OCI-LY7 (cell line): ENCODE measurements at places on chromosomes 1 and 21. TPM values are rescaled to one million over a fixed set of nuclear protein-coding genes. Genes with fewer than 3 reads are reported as not detected.

SLFNL1 gene
- 0.49 and 0.57 TPM in 2 replicates for total RNA-seq

OR2C3 gene
- total RNA-seq: not detected in 2 replicates

CBR3 gene
- total RNA-seq: not detected in 2 replicates

MARK1 gene
- not detected in 2 replicates for total RNA-seq

SHISA4 gene
- not detected in 2 replicates for total RNA-seq

GBP7 gene
- total RNA-seq: not detected in 2 replicates

SLAMF9 gene
- not detected in 2 replicates for total RNA-seq

TAS1R1 gene
- total RNA-seq: 0.11 TPM in 1 of 2 replicates, not detected in the other

XCL1 gene
- total RNA-seq: not detected in 2 replicates

- DNase-seq: no peak
Observed at GRCh38 chr1:47872886-47873285, 124.3 kb downstream of the TRABD2B start.

DNA sequence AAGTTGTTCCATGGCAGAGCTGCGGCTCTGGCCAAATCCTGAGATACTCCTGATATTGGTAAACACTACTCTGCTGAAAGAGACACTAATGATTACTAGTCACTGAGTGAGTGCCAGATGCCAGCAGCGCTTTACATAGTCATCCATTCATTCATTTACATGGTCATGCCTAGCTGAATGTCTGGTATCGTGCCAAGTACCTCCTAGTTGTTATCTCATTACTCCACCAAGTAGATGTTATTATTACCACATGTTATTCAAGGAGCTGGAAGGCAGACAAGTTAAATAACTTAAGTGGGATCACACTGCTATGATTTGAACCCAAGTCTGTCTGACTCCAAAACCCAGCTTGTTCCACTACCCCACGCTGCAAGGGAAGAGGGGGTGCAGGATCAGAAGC lies 4.7 kb downstream of the OLFML2B start:
- no peak for DNase-seq

DNA sequence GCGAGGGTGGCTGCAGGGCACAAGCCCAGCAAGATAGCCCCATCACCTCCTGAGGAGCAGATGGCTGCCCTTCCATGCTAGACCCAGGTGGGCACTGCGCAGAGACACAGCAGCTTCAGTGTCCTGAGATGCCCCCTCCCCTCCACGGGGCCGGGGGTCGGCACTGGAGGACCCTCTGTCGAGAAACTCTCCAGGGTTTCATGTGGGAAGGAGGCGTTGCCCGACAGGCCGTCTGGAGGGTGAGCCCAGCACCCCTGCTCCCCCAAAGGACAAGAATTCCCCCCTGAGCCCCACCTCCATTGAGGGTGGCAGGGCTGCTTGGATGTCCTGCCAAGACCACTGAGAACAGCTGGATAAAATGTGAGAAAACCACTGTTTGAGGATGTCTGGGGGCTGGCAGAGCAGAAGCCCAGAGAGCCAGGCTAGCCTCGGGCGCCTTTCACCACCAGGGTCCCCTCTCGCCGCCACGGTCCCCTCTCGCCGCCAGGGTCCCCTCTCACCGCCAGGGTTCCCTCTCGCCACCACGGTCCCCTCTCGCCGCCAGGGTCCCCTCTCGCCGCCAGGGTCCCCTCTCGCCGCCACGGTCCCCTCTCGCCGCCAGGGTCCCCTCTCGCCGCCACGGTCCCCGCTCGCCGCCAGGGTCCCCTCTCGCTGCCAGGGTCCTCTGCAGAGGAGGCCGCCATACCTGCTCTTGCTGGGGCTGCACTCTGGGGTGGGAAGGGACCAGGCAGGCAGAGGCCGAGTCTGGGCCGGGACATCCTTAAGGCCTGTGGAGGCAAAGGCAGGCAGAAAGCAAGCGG lies 44.2 kb downstream of the SLC19A1 start:
- no peak for DNase-seq

DNA sequence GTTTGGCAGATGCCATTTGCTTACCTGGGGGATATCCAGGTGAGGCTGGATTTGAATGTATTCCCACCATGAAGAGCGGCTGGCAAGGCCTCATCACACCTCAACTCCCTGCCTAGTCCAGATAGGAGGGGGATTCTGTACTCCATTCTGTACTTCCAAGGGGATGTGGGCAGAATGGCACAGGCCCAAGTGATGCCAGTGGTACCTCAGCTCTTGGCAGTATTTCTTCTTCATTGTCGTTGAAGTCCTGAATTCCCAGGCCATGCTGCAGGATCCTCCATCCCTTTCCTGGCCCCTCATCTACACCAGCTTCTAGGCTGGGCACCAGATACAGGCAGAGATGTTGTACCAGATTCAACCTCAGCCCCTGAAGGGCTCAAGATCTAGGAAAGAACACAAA lies 47.9 kb downstream of the KLHDC7A start:
- DNase-seq: no peak

DNA sequence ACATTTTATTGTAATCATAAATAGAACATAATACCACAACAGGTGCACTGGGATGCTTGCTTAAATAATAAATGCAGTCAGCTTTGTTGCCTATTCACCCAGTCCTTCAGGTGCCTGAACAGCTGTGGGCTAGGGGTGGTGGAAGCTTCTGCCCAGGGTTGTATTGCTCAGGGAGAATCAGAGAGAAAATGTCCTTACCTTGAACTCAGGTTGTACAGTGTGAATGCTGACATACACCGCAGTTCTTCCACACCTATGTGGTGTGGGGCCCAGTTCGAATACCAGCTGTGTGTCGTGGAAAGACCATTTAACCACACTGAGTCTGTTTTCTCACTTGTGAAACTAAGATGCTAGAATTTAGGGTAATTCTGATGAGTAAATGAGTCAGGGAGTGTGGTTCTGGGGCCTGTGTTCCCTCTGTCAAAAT lies 115.7 kb upstream of the ATP1A1 start:
- peak; percentile 97 for DNase-seq

GRCh38 chr1:22600071-22600816 lies 36.2 kb upstream of the C1QA start:
- no peak for DNase-seq

GRCh38 chr1:205950826-205951549 lies 7.7 kb upstream of the SLC26A9 start:
- no peak for DNase-seq

DNA sequence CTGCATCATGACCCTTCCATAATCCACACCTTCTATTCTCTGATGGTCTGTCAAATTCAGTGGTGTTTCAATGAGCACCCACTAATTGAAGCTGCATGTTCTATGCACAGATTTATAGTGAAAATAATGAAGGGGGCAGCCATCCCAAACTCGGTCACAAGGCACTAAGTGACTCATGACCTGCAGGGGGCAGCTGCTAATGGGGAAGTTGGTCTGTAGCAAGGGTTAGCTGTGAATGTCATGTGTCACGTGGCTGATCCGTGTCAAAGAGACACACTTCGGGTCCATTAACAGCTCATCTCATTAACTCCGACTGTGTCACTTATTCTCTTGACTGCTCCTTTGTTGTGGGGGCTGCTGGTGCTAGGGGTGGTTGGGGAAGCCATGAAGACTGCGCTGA lies 306.6 kb downstream of the PCP4 start:
- DNase-seq: no peak

- no peak for DNase-seq
Observed at GRCh38 chr1:190416239-190416638, 61.4 kb downstream of the BRINP3 start.

DNA sequence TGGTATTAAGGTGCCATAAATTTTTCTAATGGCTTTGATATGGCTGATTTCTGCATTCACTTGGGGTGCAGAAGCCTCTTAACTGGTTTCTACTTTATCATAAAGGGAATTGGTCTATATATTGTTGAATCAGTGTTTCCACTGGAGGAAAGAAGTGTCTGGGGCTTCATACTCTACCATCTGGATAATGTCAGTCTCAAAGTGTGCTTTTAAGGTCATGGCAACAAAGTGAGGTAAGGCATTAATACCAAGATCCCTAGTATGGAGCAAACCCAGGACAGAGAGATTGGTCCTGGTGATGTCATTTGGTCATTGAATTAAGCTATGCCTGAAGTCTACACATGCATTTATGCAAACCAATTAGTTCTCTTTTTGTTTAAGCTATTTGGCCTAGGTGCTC lies 309.9 kb downstream of the DUSP10 start:
- DNase-seq: no peak

DNA sequence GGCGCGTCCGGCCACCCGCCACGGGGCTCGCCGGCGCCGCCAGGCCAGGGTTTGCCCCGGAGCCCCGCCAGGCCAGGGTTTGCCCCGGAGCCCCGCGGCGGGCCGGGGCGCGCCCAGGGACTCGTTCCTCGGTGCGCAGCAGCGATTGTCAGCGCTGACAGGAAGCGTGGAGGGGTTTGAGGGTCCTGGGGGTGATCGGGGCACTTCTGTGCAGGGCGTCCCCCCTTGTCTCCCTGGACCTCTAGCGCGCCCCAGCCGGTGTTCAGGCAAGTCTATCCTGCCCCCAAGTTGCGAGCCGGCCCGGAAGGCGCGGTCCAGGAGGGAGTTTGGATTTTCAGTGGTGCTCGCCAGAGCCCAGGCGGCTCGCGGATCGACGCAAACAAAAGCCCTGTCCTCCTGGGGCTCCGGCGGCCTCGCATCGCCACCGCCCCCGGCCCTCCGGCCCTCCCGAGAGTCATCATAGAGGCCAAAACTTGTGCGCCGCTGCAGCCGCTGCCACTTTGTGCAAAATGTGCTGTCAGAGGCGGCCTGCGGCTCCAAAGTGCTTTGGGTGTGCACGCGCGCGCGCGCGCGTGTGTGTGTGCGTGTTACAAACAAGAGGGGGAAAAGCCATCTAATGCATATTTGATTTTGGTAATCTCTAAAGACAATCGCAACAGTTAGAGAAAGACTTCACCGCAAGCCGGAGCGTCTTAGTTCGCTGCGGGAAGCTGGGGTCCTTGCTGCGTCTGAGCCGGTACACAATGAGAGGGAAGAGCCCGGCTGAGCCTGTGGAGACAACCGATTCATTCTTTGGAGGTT lies 1.0 kb downstream of the ROR1 start:
- peak; percentile 22 for DNase-seq

DNA sequence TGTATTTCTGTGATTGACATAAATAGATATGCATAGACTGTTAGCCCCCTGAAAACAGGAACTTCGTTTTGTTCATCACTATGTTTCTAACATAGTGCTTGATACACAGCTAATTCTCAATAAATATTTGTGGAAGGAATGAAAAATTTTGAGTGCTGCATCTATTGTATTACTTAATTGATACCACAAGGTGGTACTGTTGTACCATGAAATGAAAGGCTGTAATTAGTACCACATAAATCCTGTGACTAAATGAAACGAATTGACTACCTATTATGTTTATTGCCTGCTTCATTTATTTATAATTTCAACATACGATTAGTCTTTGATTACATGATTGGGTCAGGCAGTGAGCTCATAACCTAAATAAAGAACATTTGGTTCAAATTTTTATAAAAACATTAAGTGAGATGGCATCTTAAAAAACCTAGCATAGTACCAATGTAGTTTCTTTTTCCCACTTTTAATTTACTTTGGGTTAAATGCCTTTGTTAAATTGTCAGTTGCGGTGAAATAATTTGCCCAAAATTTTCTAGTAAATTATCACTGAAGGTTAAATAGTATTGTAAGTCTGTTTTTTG lies 15.0 kb upstream of the TGFB2 start:
- peak; percentile 45 for DNase-seq

- DNase-seq: no peak
Observed at GRCh38 chr1:56915960-56916359, 49.9 kb downstream of the C8B start.

GRCh38 chr1:116498789-116499628 lies 71.8 kb downstream of the CD58 start:
- peak; percentile 72 for DNase-seq

- no peak for DNase-seq
Observed at GRCh38 chr1:94608852-94609530, 67.4 kb upstream of the F3 start.

GRCh38 chr1:113226148-113226547 lies 153.2 kb downstream of the LRIG2 start:
- DNase-seq: no peak

GRCh38 chr1:152777510-152778137 lies 2.7 kb downstream of the LCE1F start:
- DNase-seq: peak; percentile 4

DNA sequence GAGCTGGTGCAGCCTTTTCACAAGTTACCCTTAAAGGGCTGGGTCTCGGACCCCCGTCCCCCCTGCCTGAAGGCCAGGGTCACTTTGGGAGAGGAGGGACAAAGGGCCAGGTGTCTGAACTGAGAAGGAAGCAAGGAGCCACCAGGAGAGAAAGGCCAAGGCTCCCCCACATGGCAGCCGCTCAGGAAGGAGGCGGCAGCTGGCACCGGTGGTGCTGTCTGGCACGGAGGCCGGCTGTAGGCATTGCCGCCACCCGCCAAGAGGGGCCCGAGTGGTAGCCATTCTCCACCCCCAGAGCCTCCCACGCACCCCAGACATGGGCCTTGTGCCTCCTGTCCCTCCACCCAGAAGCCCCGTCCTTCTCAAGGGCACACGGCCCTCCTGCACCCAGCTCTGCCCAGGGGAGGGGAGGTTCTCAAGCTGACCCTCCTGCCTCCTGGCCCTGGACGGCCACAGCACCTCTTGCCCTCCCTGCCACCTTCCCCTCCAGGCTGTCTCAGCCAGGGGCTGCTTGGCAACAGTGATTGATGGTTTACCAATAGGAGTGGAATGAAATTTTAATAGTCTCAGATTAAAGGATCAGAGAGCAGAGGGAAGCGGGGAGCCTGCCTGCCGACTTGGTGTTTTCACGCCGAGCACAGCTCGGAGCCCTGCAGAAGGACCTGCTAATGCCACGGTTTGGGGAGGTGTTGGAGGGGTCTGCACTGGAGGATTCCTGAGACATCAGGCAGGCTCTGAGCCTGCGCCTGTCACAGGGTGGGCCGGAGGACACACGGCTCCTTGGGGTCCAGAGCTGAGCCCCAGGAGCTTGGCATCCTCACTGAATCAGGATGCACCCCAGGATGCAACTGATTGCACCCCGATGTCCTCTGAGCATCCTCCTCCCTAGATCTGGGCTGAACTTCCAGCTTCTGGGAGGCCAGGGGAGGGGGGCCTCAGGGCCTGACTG lies 211.9 kb upstream of the VAMP3 start:
- DNase-seq: no peak

GRCh38 chr1:66371233-66372005 lies 162.5 kb upstream of the SGIP1 start:
- DNase-seq: no peak

DNA sequence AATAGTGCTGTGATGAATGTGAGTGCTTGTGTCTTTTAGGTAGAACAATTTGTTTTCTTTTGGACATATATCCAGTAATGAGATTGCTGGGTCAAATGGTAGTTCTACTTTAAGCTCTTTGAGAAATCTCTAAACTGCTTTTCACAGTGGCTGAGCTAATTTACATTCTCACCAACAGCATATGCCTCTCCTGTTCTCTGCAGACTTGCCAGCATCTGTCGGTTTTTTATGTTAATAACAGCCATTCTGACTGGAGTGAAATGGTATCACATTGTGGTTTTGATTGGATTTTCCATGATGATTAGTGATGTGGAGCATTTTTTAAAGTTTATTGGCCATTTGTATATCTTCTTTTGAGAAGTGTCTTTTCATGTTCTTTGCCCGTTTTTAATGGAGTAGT lies 647.3 kb upstream of the ADAMTS5 start:
- DNase-seq: no peak

- DNase-seq: no peak
Observed at GRCh38 chr1:4755301-4755845, 101.0 kb downstream of the AJAP1 start.
